ENCODE measurements at places on chromosomes 7 and 10. TPM values are rescaled to one million over a fixed set of nuclear protein-coding genes. Genes with fewer than 3 reads are reported as not detected.

ANK3 gene
- total RNA-seq, result not detected

SEMA4G gene
- 46.2 TPM for total RNA-seq

STEAP4 gene
- not detected for total RNA-seq

DNA sequence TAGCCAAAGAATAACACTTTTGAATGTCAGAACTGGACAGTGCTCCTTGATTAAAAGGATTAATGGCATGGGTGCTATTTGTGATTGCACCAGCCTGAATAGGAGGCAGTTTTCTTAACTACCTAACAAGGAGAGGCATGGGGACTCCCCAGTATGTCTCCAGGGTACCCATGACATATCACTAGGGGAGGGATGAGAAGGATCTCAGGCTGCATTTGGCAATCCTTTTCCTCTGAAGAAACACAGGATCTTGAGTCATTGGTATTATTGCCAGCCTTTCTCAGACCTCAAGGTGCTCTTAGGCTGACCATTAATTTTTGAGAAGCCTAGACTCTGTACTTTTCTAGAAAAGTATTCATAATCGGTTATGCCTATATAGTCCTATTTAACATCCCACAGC is 77.5 kb upstream of the NPVF start:
- peaks cover 14% of the 10 kb centered on the region for H3K27me3 ChIP-seq
- no peaks in the 10 kb centered on the region for H3K4me1 ChIP-seq
- DNase-seq, result no peak
- no peaks in the 10 kb centered on the region for H3K36me3 ChIP-seq
- no peak overlapping the region for H3K27ac ChIP-seq
- H3K4me3 ChIP-seq, result no peak overlapping the region

DNA sequence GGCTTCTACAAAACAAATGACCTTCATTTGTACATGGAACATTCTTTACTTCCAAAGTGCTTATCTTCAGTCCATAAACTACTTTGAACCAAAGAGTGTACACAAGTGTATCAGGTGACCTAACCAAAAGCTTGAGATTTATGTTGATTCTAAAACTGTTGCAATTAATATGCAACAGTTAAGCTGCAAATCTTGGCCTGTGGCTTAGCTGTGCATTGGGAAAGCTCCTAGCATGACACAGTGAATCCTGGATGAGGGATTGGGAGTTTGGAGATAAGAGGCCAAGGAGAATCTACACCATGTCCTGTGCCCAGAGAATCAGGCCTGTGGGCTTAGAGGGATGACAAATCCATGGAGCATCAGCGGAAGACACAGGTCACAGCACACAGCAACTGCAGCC is 105.2 kb upstream of the GSDME start:
- H3K27me3 ChIP-seq, result no peaks in the 10 kb centered on the region
- DNase-seq, result no peak
- peaks cover 5% of the 10 kb centered on the region for H3K36me3 ChIP-seq

- H3K36me3 ChIP-seq, result no peaks in the 10 kb centered on the region
- DNase-seq, result no peak
- H3K4me3 ChIP-seq, result no peak overlapping the region
- no peaks in the 10 kb centered on the region for H3K27me3 ChIP-seq
- no peak overlapping the region for H3K27ac ChIP-seq
- H3K4me1 ChIP-seq, result no peaks in the 10 kb centered on the region
Observed at GRCh38 chr10:94038024-94038423, 44.3 kb downstream of the PLCE1 start.

DNA sequence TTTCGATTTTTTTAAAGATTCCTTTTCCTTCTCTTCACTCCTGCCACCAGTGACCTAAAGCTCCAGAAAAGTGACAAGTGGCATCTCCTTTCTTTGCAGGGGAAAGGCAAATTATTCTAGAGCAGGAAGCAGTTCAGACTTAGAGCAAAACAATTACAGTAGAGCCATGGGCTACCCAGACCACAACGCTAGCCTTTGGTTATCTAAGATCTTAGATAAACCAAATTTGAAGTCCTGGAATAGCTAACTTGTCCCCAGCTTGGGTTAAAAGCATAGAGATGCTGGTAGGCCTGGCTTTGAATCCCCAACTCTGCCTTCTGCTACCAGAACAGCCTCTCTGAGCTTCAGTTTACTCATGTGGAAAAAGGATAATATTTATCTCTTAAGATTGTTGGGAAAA is 38.4 kb downstream of the LGI1 start:
- no peak overlapping the region for H3K27ac ChIP-seq
- H3K36me3 ChIP-seq, result no peaks in the 10 kb centered on the region
- no peak for DNase-seq
- H3K4me1 ChIP-seq, result peaks cover 4% of the 10 kb centered on the region
- no peak overlapping the region for H3K4me3 ChIP-seq
- peaks cover 5% of the 10 kb centered on the region for H3K27me3 ChIP-seq

DNA sequence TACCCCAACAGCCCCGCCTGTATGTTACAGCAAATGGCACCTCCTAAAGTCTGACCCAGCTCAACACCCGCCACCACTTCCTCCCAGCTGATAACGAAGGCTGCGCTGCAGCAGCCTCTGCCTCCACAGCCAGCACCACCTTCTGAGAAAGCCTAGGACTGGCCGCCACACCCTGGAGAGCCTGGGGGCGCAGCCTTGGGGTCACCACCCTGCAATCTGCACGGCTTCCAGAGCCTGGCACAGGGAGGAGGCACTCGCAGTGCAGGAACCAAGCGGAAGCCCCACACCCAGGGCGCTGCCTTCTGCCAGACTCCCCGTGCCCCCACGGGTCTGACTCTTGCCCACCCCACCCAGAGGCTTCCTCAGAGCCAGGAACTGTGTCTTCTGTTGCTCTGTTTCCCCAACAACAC is 112.5 kb downstream of the MAD1L1 start:
- no peak overlapping the region for H3K4me3 ChIP-seq
- H3K27ac ChIP-seq, result no peak overlapping the region
- H3K27me3 ChIP-seq, result no peaks in the 10 kb centered on the region
- H3K36me3 ChIP-seq, result peaks cover 11% of the 10 kb centered on the region
- peaks cover 22% of the 10 kb centered on the region for H3K4me1 ChIP-seq

- no peak for DNase-seq
- H3K36me3 ChIP-seq, result no peaks in the 10 kb centered on the region
- no peaks in the 10 kb centered on the region for H3K4me1 ChIP-seq
- H3K4me3 ChIP-seq, result no peak overlapping the region
- H3K27me3 ChIP-seq, result no peaks in the 10 kb centered on the region
Observed at GRCh38 chr7:37571806-37572205, 111.8 kb upstream of the GPR141 start.

DNA sequence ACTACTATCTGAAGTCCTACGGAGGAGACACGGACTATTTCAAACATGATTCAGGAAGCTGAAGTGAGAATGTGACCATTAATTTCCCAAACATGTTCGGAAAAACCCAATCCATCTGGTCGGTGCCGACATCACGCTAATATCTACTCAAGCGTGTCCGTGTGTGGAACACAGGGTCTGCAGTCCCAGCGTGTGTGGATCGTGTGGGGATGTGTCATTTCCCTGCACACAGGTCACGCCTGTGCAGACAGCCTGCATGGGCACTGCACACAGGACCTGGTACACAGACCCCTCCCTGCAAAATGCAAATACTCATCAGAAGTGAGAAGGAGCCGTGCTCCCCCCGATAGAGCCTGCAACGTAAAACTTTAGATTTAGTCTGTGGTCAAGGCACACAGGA is 57.8 kb downstream of the CARD11 start:
- no peak overlapping the region for H3K4me3 ChIP-seq
- no peaks in the 10 kb centered on the region for H3K36me3 ChIP-seq
- H3K27ac ChIP-seq, result no peak overlapping the region
- DNase-seq, result no peak
- peaks cover 3% of the 10 kb centered on the region for H3K27me3 ChIP-seq

GRCh38 chr10:124878457-124878739 is 63.5 kb upstream of the ZRANB1 start:
- H3K4me1 ChIP-seq, result peaks cover 9% of the 10 kb centered on the region
- 0 out of 3 replicates have a peak, but pooled peaks cover 5% of the 10 kb centered on the region for H3K27me3 ChIP-seq
- no peak for DNase-seq
- no peak overlapping the region for H3K27ac ChIP-seq
- no peaks in the 10 kb centered on the region for H3K36me3 ChIP-seq

DNA sequence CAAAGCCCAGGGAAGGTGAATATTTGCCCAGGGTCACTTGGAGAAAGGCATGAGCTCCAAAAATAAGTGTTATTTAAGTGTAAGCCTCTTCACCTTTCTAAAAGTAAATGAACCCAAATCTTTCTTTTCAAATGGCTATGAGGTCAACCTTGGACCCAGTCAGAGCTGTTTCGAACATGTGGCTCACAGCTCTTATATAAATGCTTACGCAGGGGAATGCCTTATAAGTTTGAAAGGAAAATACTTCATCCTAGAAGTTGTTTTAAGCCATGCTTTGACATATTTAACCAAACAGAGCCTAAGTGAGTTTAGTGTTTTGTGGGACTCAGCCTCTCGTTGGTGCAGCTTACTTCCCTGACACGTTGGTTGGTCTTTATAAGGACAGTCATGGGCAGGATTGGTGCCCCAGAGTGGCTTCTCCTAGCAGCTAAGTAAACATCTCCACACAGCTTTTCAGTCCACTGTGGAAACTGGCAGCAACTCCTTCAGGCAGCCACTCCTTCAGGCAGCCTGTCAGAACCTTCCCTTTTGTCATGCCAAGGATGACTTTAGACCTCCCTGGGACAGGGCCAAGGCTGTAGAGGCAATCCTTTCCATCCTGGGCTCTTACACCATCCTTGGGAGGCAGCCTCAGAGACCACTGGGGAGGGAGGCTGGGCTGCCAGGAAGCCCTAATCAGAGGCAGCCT is 43.6 kb downstream of the MINDY4 start:
- no peak overlapping the region for H3K4me3 ChIP-seq
- no peaks in the 10 kb centered on the region for H3K36me3 ChIP-seq
- H3K27ac ChIP-seq, result no peak overlapping the region
- no peak for DNase-seq
- H3K27me3 ChIP-seq, result no peaks in the 10 kb centered on the region

DNA sequence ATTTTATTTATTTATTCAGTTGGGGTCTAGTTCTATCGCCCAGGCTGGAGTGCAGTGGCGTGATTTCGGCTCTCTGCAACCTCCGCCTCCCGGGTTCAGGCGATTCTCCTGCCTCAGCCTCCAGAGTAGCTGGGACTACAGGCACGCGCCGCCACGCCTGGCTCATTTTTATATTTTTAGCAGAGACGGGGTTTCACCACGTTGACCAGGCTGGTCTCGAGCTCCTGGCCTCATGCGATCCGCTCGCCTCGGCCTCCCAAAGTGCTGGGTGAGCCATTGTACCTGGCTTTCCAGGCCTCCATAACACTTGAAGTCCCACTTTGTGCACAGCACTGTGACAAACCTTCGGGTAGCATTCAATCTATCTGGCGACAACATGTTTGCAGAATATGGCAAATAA is 1.0 kb upstream of the DCLRE1C start:
- H3K4me3 ChIP-seq, result no peak overlapping the region
- no peak overlapping the region for H3K27ac ChIP-seq
- peaks cover 42% of the 10 kb centered on the region for H3K4me1 ChIP-seq
- H3K27me3 ChIP-seq, result no peaks in the 10 kb centered on the region
- no peaks in the 10 kb centered on the region for H3K36me3 ChIP-seq
- no peak for DNase-seq
